ENCODE measurements at places on chromosomes 16 and 17. TPM values are rescaled to one million over a fixed set of nuclear protein-coding genes. Genes with fewer than 3 reads are reported as not detected.

The MVP gene
- total RNA-seq = 247 TPM

The EPX gene
- not detected for total RNA-seq

The KRT31 gene
- total RNA-seq = not detected

The TSPOAP1 gene
- total RNA-seq = 26.5 TPM

The TPPP3 gene
- total RNA-seq = 3.4 TPM

GRCh38 chr16:51755039-51755501 is 604.0 kb upstream of the SALL1 start:
- no peak for DNase-seq
- no peak overlapping the region for H3K4me3 ChIP-seq
- no peaks in the 10 kb centered on the region for H3K4me1 ChIP-seq
- no peak overlapping the region for H3K27ac ChIP-seq

DNA sequence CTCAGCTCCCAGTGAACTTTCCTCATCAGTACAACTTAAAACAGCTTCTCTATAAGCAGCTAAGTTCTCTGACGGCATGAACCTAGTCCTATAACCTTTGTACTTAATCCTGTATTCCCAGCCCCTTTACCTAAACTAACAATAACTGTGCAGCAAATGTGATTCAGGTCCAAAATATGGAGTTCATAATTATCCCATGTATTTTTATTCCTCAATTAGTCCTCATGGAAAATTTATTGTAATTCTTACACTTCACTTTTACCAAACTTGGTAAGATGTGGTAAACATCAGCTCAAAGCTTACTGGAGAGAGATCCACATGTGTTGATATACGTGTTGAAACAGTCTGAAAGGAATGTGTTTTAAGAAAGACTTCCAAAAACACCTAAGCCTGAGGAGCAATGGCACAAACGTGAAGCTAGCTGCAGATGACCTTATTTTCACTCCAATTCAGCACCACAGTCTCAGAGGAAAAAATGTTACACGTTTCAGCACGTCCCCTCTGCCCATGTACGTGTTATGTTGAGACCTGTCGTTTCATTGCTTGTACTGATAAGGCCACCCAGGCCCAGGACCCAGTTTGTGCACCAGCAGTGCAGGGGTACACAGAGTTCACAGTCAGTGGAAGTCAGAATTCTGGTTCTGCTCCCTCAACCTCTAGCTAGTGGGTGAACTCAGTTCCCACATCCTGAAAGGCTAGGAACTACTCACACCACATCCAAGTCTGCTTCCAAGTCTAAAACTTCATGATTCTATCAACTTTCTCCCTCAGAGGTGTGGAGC is 7.1 kb downstream of the USP31 start:
- peak overlapping the region; percentile 86 for H3K27ac ChIP-seq
- peaks cover 4% of the 10 kb centered on the region for H3K4me1 ChIP-seq

DNA sequence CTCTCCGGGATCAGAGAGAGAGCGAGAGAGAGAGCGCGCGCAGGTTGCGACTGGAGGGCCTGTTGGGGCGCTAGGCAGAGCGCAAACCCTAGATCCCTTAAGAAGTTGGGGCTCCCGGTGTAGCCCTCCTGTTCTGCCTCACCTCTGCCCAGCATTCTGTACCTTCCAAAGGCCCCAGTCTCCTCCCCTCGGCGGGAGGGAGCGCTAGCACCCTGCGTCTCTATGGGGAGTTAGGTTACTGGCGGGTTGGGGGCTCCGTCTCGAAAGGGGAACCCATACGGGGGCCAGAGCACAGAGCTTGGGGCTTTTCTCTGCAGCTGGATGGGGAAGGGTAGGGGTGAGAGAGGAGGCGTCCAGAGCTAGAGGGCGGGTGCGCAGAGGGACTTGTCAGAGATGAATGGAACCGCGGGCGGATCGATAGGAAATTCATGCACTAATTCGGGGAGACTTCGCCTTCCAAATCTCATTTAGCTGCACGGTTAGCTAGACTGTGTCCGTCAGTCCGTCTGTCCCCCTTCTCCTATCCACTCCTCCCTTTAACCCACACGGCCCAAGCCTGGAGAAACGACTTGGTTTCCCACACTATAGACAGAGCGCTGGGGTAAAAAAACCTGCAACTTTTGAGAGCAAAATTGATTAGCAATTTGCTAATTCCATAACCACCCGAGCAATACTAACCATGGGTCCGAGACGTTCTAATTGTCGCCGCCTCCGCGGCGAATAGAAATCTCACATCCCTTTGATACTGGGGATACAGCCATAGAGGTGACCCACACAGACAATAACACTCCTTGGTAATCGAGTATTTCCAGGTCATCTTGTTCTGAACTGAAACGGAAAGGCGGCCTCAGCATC is 693 bp upstream of the HOXB4 start:
- H3K27ac ChIP-seq = no peak overlapping the region
- H3K4me3 ChIP-seq = peak overlapping the region; percentile 14
- peaks cover 73% of the 10 kb centered on the region for H3K27me3 ChIP-seq
- H3K4me1 ChIP-seq = no peaks in the 10 kb centered on the region
- no peak for DNase-seq

- no peak for DNase-seq
- H3K27ac ChIP-seq = peak overlapping the region; percentile 65
- no peak overlapping the region for H3K4me3 ChIP-seq
- no peaks in the 10 kb centered on the region for H3K27me3 ChIP-seq
- H3K4me1 ChIP-seq = no peaks in the 10 kb centered on the region
- no peaks in the 10 kb centered on the region for H3K36me3 ChIP-seq
These were observed 22.9 kb downstream of the ADAM11 start for GRCh38 chr17:44781551-44782325.

- DNase-seq = no peak
- no peaks in the 10 kb centered on the region for H3K27me3 ChIP-seq
- H3K36me3 ChIP-seq = no peaks in the 10 kb centered on the region
These were observed 94.3 kb downstream of the MAP2K6 start for GRCh38 chr17:69508814-69509213.

GRCh38 chr16:77402672-77403071 is 32.2 kb downstream of the ADAMTS18 start:
- DNase-seq = no peak
- H3K27me3 ChIP-seq = no peaks in the 10 kb centered on the region
- H3K27ac ChIP-seq = no peak overlapping the region

GRCh38 chr16:11639925-11640899 is 28.0 kb upstream of the SNN start:
- no peaks in the 10 kb centered on the region for H3K4me1 ChIP-seq
- H3K27me3 ChIP-seq = no peaks in the 10 kb centered on the region
- no peak overlapping the region for H3K4me3 ChIP-seq

All from prostate gland (tissue), 2 donors.